Peyer's patch (tissue), 4 donors: ENCODE measurements at places on chromosomes 2 and 18. TPM values are rescaled to one million over a fixed set of nuclear protein-coding genes. Genes with fewer than 3 reads are reported as not detected.

The ERICH2 gene
- not detected for total RNA-seq

The PROKR1 gene
- total RNA-seq = not detected

The PROC gene
- 6.3 TPM for total RNA-seq

The FRZB gene
- total RNA-seq = 4.4 TPM

The COBLL1 gene
- total RNA-seq = 42.2 TPM
